ENCODE measurements at places on chromosomes 12 and 14. TPM values are rescaled to one million over a fixed set of nuclear protein-coding genes. Genes with fewer than 3 reads are reported as not detected.
A peak's percentile ranks its signal among the peaks of the same experiment; 100 is the strongest.

GRCh38 chr12:70443062-70443673 is 77.1 kb downstream of the KCNMB4 start:
- peak; percentile 12 for DNase-seq

- DNase-seq = no peak
Measured at GRCh38 chr14:39857376-39858055, 425.3 kb upstream of the FBXO33 start.

CLEC4D gene
- not detected for total RNA-seq

- DNase-seq = no peak
Measured at GRCh38 chr12:55008944-55009585, 10.7 kb upstream of the NEUROD4 start.

- no peak for DNase-seq
Measured at GRCh38 chr12:51432921-51433320, 8.3 kb downstream of the SLC4A8 start.

DNA sequence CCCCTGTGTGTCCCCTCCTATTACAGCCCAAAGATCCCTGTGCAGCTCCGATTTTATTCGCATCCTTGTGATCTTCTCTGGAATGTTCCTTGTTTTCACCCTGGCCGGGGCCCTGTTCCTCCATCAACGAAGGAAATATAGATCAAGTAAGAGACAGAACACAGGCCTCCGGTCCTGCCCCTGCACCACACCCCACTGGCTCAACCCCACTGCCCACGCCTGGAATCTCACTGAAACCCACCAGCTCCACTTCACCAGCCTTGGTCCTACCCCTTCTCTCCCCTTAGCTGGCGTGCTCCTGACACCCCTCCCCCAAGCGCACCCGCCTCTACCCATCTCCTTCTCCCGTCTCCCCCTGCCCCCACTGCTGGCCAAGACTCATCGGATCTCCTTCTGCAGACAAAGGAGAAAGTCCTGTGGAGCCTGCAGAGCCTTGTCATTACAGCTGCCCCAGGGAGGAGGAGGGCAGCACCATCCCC is 934 bp upstream of the TAPBPL start:
- DNase-seq = no peak

CDCA3 gene
- total RNA-seq = 31.6 TPM

TAS2R7 gene
- not detected for total RNA-seq

PABPN1 gene
- total RNA-seq = 70.8 TPM

GRCh38 chr12:93133361-93133760 is 204.3 kb upstream of the EEA1 start:
- no peak for DNase-seq

GRCh38 chr12:88471331-88472045 is 108.8 kb downstream of the KITLG start:
- no peak for DNase-seq

- no peak for DNase-seq
Measured at GRCh38 chr12:51517800-51518199, 73.2 kb upstream of the SCN8A start.
